IPS DF 6.9 (cell line): ENCODE measurements at places on chromosomes 12 and 14.
A peak's percentile ranks its signal among the peaks of the same experiment; 100 is the strongest.

DNA sequence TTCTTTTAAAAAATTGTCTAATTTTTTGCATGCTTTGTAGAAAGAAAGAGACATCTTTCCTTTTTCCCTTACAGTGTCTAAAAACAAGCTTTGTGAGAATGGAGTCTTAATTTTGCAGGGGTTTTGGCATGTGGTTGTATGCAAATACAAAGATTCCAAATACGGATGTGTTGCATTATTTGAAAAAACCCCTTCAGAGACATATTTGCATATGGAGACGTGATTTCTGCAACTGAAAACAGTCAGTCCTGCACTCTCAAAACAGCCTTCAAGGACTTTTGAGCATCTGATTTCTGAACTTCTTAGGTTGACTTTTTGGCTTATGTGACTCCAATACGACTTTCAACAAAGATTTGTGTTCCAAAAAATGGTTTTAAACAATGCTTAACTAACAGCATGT lies 7.8 kb downstream of the IRAK3 start:
- no peaks in the 10 kb centered on the region for H3K27me3 ChIP-seq
- H3K36me3 ChIP-seq: no peaks in the 10 kb centered on the region
- H3K4me3 ChIP-seq: no peak overlapping the region

DNA sequence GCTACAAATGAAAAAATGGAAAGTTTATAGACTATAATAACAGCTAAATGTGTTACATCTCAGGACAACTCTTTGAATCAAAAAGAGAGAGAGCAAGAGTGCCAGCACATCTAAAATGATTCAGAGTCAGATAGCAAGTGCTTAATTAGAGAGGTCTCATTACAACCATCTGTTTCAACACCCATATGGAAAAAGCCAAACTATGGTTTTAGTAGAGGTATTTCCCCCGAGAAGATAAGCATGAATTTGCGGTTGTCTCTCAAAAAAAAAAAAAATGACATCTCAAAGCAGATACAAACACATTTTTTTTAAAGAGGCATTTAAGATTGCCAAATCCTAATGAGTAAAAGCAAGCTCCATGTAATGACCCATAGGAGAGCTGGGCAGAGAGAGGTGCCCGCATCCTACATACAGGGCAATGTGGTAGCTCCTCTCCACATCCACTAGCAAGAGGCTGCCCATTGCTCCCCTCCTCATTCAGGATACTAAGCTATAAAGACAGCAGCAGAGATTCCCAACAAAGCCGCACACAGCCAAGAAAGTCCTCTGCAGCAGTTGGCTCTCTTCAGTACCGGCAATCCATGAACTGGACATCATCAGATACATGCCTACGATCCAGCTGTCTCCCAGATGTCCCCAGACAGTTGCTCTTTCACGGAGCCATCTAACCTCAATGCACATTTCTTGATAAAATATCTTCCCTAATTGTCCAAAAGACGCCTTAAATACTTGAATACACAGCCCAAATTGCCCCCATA lies 100.4 kb downstream of the EFCAB11 start:
- H3K4me1 ChIP-seq: no peaks in the 10 kb centered on the region
- no peaks in the 10 kb centered on the region for H3K36me3 ChIP-seq
- no peaks in the 10 kb centered on the region for H3K27me3 ChIP-seq
- H3K4me3 ChIP-seq: no peak overlapping the region
- DNase-seq: no peak

GRCh38 chr14:100146531-100147091 lies 12.8 kb downstream of the DEGS2 start:
- no peak overlapping the region for H3K4me3 ChIP-seq
- DNase-seq: no peak
- H3K27ac ChIP-seq: no peak overlapping the region
- no peaks in the 10 kb centered on the region for H3K27me3 ChIP-seq
- peaks cover 4% of the 10 kb centered on the region; the same call in 1 of the 2 replicates for H3K36me3 ChIP-seq

GRCh38 chr12:32611986-32612385 lies 67.1 kb upstream of the DNM1L start:
- peaks cover 10% of the 10 kb centered on the region for H3K36me3 ChIP-seq
- H3K4me3 ChIP-seq: no peak overlapping the region
- DNase-seq: no peak
- H3K27ac ChIP-seq: no peak overlapping the region

DNA sequence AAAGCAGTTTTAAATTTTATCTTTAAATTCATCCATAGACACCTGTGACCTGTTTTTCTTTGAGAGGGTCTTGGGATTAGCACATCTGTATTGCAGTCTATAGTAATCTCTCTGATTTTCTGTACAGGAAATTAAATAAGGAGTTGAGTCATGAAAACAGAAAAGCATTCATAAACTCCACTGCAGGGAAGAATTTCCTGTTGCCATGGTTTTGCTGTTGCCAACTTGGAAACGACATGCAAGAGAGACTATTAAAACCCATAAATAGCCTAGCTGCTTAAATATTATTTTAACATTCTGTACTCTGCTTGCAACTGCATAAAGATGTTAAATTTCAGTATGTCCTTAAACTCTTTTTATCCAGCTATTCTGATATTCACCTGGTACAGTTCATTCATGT lies 281.0 kb upstream of the RGS6 start:
- H3K27me3 ChIP-seq: no peaks in the 10 kb centered on the region
- H3K36me3 ChIP-seq: no peaks in the 10 kb centered on the region
- no peak overlapping the region for H3K4me3 ChIP-seq
- no peaks in the 10 kb centered on the region; the same call in 1 of the 2 replicates for H3K4me1 ChIP-seq
- DNase-seq: no peak

- DNase-seq: no peak
- H3K4me3 ChIP-seq: no peak overlapping the region
- no peaks in the 10 kb centered on the region for H3K4me1 ChIP-seq
- H3K27ac ChIP-seq: no peak overlapping the region
- no peaks in the 10 kb centered on the region for H3K36me3 ChIP-seq
These were observed 24.8 kb downstream of the C12orf71 start for GRCh38 chr12:27057543-27057942.

GRCh38 chr12:96225044-96225855 lies 31.1 kb downstream of the ELK3 start:
- no peak overlapping the region for H3K4me3 ChIP-seq
- peaks cover 2% of the 10 kb centered on the region for H3K36me3 ChIP-seq
- DNase-seq: no peak
- H3K27me3 ChIP-seq: no peaks in the 10 kb centered on the region
- no peak overlapping the region for H3K27ac ChIP-seq

DNA sequence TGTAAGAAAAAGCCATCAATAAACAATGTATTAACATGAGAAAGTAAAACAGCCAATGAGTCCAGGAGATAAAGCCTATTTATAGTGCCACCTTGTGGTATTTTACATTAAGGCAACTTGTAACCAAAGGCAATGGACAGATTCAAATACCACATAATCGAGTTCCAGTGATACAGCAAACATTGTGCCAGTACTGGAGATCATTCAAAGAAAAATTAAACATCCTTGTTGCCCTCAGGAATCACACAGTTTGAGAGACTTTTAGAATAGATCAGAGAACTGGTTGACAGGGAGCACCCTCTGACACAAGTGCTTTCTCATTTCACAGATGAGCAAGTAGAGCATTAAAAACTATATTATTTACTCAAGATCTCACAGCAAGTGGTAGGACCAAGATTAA lies 98.1 kb downstream of the DDHD1 start:
- no peaks in the 10 kb centered on the region for H3K36me3 ChIP-seq
- no peak overlapping the region for H3K4me3 ChIP-seq
- DNase-seq: peak; percentile 20
- no peaks in the 10 kb centered on the region for H3K27me3 ChIP-seq
- H3K4me1 ChIP-seq: no peaks in the 10 kb centered on the region

- H3K27ac ChIP-seq: no peak overlapping the region
- H3K27me3 ChIP-seq: no peaks in the 10 kb centered on the region
- no peak overlapping the region for H3K4me3 ChIP-seq
- DNase-seq: no peak
These were observed 325.5 kb downstream of the TMEM121 start for GRCh38 chr14:105851716-105852377.

DNA sequence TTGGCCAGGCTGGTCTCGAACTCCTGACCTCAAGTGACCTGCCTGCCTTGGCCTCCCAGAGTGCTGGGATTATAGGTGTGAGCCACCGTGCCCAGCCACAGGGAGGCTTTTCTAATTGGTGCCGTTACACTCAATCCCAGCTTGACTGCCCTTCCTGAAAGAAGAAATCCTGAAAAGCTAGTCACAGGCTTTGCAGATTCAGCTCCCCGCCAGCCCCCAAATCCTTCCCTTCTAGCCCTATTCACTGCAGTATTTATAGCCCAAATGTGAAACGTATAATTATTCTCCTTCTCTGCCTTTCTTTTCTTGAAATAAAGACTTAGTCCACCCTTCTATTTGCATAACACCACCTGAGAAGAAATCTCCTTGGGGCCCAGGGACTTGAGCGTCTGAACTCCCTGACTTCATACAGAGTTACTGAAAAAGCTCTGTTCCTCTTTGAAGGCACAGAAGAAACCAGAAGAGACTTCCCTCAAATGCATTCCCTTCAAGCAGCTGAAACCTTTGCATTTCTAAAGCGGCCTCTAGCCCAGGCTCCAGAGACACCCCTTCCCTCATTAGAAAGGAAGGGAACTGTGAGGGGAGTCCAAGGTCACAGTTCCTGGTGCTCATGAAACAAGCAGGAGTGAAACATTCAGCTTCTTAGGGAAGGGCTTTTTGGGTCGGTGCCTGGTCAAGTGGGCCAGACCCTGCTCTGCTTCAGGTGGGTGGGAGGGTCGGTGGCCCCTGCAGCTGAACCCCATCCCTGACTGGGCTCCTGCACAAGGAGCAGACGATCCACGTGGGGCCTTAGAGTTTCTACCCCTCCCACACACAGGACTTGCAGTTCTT lies 42.3 kb upstream of the BATF start:
- no peaks in the 10 kb centered on the region for H3K27me3 ChIP-seq
- H3K27ac ChIP-seq: no peak overlapping the region
- DNase-seq: peak; percentile 48

DNA sequence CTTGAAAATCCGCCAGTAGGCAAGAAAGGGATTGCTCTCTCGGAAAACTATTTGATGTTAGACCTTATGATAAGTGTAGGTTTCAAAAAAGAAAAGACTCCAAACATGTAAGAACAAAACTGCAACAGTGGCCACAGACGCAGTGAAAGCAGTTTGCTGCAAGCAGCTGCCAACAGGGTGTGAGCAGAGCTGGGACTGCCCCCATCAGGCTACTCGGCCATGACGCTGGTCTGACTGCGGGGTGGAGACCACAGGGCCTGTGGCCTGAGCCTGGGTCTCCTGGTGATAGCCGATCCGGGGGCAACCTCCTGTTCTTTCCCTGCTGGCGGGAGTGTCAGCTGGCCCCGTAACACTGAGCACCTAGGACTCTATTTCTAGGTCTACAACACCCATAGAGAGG lies 63.2 kb downstream of the AMN start:
- no peaks in the 10 kb centered on the region for H3K27me3 ChIP-seq
- H3K36me3 ChIP-seq: peaks cover 13% of the 10 kb centered on the region
- no peaks in the 10 kb centered on the region for H3K4me1 ChIP-seq
- no peak overlapping the region for H3K4me3 ChIP-seq
- no peak overlapping the region for H3K27ac ChIP-seq

DNA sequence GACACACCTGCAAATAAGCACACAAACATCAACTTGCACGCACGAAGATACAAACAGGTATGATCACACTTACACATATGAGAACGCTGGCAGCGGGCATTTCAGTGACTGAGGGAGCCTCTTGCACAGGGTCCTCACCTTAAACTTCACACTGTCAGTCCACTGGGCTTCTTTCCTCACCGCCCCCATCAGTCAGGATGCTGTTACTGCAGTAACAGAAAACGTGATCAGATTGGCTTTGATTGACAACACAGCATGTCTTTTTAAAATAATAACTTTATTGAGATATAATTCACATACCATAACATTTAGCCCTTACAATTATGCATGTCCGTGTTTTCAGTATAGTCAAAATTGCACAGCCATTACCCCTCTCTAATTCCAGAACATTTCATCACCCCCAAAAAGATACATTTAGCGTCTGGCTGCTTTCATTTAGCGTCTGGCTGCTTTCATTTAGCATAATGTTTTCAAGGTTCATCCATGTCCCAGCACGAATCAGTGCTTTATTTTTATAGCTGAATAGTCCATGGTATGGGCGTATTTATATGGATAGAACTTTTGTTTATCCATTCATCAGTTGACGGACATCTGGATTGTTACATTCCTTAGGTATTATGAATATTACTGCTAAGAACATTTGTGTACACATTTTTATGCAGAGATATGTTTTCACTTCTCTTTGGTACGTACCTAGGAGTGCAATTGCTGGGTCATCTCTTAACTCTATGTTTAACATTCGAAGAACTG lies 8.4 kb downstream of the CCDC197 start:
- H3K36me3 ChIP-seq: no peaks in the 10 kb centered on the region
- no peak for DNase-seq
- H3K4me3 ChIP-seq: no peak overlapping the region
- no peaks in the 10 kb centered on the region for H3K27me3 ChIP-seq
- no peaks in the 10 kb centered on the region for H3K4me1 ChIP-seq
